Tongue (tissue), 3 donors: ENCODE measurements at places on chromosomes 12 and 14. TPM values are rescaled to one million over a fixed set of nuclear protein-coding genes. Genes with fewer than 3 reads are reported as not detected.

The TMEM63C gene
- total RNA-seq, result 0.92 TPM

DNA sequence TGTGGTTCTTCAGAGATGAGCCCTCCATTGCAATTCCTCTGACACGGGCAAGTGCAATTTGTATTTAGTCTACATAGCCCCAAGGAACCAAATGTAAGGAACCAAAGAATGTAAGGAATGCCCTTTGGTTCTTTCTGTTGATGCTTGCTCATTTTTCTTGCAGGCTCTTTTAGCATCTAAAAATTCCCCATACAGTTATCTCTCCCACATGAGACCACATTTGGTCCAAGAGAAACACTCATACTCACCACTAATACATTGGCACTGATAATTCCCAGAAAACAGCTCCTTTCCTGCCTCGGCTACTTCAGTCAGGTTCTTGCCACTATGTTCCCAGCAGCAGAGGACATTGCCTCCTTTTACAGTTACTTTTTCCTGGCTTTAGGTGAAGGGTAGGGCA, 332.6 kb downstream of the AEBP2 start:
- no peak for DNase-seq

DNA sequence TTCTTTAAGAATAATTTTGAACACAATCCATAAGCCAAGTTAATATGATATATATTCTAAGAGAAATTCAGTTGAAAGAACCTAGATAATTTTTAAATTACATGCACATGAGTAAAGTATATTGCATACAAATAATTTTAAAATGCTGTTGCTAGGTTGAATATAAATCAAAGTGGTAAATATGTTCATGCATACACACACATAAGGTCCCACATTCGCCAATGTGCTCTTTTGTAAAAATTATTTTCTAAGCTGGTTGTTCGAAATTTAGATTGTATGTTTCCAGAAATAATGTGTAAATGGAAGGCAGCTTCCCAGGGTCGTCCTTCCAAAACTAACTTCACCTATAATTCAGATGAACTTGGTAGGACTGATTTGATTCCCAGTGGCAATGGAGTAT, 173.7 kb upstream of the CCDC196 start:
- no peak for DNase-seq

DNA sequence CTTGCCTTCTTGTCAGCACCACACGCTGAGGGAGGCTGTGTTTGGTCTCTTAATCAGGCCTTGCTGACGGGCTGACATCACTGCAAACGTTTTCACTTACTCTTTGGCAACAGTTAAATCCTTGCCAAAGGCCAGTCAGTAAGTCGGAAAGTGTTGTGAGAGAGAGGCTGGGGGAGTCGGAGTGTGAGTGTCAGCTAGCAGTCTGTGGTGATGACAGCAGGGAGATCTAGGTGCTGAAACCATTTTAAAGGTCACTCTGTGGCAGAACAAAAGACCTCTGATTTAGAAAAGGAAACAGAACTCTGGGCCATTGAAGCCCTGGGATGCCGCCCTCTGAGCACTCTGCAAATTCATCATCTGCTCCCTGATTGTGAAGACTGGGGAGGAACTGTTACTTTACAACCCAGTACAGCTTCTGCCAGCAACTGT, 143.5 kb downstream of the PAX9 start:
- DNase-seq, result no peak

The NANOG gene
- not detected for total RNA-seq

The RPS6KL1 gene
- 12.6 TPM for total RNA-seq

DNA sequence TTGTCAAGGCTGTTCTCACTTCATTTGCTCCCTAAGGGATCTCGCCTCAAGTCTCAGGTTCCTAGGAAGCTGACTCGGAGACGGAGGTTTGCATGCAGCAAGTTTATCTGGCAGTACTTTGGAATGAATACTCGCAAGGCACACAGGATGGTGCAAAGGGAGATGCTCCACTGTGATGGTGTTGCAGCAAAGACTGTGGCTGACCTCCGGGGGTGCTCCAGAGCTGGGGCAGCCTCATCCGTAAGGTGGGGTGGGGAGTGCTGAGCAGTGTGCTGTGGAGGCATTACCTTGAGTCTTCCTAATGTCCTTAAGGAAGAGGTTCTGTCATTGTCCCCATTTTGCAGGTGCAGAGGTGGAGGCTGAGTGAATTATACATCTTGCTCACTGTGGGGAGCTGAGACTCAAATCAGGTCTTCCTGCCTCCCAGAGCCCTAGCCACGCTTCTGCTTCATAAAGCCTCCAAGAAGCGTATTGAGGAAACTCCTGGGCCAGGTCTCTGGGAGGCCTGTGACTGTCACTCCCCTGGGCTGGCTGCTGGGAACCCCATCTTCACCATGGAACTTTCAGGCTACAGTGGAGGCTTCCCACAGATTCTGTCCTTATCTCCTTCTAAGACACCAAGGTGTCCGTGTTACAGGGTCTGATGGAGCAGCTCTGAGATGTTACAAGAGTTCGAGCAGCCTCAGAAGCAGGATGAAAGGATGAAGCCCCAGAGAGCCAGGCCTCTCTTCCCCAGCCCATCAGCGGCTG, 39.5 kb downstream of the GALNT16 start:
- no peak for DNase-seq

DNA sequence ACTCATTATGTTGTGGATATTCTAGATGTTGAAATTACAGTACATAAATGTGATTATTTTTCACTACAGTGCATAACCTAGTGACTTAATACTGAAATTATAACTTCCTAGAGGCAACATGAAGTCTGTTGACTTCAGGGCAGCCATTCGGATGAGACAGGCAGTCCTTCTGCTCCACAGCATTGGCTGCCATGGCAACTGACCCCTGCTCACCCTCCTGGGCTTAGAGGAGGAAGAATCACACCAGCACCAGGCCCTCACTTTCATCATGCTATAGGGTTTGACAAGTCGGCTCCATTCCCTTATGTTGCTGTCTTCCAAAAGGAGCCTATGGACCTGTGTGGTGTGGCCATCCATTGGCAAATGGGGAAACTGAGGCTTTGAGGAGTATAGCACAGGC, 233.5 kb upstream of the TMEM132C start:
- no peak for DNase-seq
